Endothelial cell (in vitro differentiated cells): ENCODE measurements at places on chromosomes 6 and 20.

DNA sequence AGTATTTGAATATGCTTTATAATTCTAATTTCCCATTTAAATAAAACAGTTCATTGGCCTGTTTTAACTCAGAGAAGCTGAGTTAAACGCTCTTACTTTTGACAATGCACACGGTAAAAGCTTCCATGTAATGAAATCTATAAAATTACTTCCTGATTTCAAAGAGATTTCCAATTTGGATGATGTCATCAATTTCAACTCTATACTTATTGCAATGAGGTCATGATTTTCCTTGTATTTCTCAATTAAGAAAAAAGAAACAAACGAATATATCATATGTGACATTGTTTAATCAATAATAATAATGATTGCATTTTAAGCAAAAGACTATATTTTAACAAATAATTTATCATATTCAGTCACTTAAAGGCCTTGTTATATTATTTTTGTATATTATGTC, 926.1 kb upstream of the MANEA start:
- no peak for DNase-seq

DNA sequence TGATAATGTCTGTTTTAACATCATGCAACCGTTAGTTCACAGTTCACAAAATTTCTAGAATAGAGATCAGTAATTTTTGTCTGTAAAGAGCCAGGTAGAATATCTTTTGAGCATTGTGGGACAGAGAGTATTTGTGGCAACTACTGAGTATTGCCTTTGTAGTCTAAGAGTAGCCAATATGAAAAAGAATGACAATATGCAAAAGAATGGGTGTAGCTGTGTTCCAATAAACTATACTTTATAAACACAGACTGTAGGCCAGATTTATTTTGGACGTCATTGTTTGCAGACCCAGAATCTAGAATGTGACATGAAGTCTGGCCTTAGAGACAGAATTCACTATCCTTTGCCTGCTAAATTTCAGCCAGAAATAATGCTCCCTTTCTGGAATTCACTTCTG, 694.1 kb upstream of the MMS22L start:
- DNase-seq = no peak

DNA sequence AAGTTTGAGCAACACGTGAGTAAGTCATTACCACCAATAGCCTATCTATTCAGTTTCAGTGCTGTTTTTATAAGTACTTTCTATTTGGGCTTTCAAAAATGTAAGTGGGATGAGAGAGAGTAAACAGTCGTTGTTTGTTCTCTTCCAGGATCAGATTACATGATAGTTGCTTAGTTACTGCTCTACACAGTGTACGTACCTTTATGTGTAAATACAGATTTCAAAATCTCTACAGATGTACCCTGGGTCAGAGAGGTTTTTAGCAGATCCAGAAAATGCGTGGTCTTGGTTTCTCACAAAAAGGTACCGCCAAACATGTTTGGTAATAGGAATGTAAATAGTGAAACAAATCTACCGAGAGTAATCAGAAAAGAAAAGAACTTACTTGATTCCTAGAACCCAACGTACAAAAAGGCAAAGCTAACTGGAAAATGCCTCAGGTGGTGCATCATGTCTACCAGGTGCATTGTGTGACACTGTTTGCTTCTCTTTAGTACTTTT, 421.1 kb downstream of the BCKDHB start:
- no peak for DNase-seq

GRCh38 chr6:89252907-89253306, 35.7 kb upstream of the GABRR1 start:
- no peak for DNase-seq

GRCh38 chr6:169654598-169655391, 47.0 kb downstream of the WDR27 start:
- DNase-seq = no peak

GRCh38 chr20:47330933-47331708, 25.4 kb downstream of the ZMYND8 start:
- DNase-seq = no peak

GRCh38 chr6:9140172-9140571, 704.8 kb upstream of the SLC35B3 start:
- DNase-seq = no peak

GRCh38 chr6:14616656-14617055, 499.1 kb downstream of the CD83 start:
- no peak for DNase-seq

DNA sequence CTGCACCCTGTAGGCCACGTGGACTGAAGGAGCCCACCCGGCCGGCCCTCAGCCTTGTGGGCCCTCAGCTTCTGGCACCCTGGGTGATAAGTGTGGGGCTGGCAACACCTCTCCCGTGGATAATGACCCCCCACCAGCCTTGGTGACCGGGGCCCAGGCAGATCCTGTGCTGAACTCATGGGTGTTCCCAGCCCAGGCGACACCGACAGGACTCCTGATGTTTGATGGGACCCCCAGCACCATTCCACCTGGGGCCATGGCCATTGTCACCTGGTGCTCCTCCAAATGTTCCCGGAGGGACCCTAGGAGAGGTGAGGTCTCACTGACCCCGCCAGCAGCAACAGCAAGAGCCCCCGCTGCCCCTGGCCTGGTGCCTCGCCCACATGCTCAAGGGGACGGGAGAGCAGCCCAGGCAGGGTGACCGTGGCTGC, 19.4 kb upstream of the FRMD1 start:
- no peak for DNase-seq

DNA sequence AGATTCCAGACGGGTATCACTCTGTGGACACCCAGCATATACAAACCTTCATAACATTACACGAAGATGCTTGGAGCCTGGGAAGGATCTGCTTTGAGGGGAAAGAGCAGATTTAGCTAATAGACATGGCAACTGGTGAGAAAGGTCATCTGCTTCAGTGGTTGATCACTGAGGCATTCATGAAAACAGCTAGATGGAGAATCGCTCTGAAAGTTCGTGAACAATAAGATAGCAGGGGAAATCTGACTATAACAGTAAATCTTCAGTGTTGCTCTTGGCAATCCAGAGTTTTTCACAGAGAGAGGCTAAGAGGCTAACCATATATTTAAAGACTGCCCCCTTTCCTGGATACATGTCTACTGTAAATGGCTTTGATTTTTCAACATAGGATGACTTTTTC, 245.3 kb downstream of the FARS2 start:
- DNase-seq = no peak
